ENCODE measurements at places on chromosomes 11 and 22.

DNA sequence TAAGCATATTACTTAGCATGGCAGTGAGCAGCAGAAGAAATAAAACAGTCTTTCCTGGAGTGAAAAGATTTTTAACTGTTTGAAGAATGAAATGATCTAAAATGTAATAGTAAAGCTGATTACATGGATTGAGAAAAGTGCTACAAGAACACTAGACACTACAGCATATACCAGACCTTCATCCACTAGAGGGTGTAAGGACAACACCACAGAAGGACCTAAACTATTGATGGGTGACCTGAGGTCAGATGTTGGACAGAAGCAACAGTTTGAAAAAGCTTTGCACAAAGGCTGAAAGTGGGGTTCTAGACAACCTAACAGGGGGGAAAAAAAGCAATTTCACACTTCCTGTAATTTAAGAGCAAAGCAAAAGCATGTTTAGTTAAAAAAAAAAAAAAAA, 97.7 kb downstream of the RBFOX2 start:
- no peak for DNase-seq

- DNase-seq, result no peak
Observed at GRCh38 chr11:78145511-78146025, 6.1 kb upstream of the ALG8 start.

- DNase-seq, result no peak
Observed at GRCh38 chr11:80849253-80849652, 1408.4 kb upstream of the TENM4 start.

GRCh38 chr11:123083623-123084029, 21.7 kb upstream of the HSPA8 start:
- DNase-seq, result peak; percentile 47

GRCh38 chr22:22720201-22720723, 75.8 kb downstream of the GGTLC2 start:
- DNase-seq, result peak; percentile 62

DNA sequence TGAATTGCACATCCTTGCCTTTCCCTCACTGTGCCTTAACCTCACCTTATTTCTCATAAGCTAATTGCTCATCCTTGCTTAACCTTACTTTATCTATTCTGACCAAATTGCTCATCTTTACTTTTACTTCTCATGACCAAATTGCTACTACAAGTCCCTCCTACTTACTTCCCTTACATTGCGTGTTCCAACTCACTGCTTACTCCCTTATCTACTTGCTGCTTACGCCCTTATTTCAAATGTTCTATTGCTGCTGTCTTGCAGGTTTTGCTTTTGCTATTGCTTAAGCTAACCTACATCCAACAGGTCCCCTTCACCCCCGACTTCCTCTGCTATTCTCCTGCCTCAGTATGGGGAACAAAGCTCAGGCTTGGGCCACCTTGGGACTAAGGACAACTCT, 8.0 kb downstream of the OR8B2 start:
- no peak for DNase-seq

DNA sequence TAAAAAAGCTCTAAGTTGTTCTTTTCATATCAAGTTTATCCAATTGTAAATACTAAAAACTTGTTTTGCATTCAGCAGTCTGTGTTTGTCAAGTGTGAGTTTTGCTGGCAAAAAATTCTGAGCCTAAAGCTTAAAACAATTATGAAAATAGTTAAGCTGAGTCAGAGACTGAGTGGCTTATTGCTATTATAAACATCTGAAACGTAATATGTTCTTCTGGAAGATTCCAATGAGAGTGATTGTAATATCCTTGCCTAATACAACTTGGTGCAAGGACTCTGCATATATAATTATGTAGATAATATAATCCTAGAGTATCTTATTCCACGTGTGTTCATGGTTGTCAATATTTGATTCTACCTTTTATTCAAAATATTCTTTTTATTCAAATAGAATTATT, 14.1 kb upstream of the NUP50 start:
- DNase-seq, result no peak

DNA sequence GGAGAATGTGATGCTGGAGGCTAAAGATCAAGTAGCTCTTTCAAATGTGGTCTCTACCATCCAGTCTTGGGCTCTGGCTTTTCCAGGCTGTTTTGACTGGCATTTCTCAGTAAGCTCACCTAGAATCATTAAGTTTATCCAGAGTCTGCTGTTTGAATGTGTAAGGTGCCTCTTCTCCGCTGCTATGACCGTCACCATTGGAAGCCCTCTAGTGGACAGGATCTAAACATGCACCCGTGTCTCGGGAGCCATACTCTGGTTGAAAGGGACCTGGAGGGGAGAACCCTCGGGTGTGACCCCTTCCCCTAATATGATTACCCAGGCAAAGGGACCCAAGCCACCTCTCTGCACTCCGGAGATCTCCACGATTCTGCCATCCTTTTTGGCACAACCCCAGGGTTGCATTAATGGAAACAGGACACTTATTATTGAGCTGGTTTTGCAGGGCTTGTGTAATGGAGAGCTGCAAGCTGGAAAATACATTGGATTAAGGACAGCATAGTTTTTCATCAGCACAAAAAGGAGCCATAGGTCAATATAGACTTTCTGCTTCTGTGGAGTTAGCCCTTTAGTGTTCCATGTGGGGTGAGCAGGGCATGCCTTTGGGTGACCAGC, 191.0 kb upstream of the LARGE1 start:
- no peak for DNase-seq

DNA sequence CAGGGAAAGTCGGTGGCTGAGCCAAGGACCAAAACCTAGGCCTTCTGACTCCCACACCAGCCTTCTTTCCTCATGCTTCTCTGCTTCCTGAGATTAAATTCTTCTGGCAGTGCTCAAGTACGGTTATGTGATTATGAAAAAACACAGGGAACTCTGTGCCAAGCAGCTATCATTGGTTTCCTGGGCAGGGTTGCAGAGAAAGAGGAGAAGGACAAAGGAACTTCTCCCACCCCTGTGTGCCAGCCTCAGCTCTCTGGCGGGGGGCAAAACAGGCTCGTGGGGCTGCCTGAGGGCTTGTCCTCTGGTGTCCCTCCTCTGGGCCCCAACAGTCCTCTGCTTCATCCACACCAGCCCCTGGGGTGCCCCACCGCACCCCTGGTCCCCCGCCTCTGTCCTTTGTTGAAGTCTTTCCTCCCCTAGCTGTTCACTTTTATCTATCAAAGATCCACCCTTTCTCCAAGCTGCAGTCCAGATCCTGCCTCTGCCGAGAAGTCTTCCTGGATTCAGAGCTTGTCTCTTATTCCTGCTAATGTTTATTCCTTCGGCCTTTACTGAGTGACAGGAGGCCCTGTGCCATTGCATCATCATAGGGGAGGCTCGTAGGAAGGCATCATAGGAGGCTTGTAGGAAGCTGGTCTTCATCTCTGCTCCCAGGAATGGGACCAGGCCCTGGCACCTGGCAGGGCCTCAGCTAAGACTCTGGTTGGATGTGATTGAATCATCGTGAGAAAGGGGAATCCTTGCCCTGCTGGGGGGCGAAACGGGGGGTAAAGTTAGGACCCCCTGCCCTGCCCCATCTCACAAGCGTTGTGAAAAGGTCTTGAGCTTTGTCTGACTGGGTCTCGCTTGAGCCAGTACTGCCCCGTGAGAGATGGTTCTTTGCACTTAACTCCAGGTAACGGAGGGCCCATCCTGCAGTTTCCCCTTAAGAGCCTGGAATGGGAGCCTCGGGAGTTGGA, 11.5 kb upstream of the FTH1 start:
- no peak for DNase-seq

DNA sequence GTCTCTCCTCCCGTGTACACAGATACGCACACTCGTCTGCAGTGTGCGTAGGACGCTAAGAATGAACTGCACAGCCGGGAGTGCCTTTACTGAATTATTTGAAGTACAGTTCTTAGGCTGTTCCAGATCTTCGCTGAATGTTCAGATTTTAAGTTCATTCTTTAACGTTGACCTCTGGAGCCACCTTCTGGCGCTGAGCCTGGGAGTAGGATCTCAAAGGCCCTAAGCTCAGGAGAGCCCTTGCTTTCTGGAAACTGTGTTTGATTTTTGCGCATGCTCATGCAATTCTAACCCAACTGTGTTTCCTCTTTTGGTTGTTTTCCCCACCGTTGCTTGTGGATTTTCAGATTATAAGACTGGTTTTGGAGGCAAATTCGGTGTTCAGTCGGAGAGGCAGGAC, 22.8 kb downstream of the CTTN start:
- no peak for DNase-seq

- DNase-seq, result no peak
Observed at GRCh38 chr11:124732230-124732629, 7.5 kb upstream of the NRGN start.

- DNase-seq, result no peak
Observed at GRCh38 chr11:113496026-113496651, 20.9 kb upstream of the DRD2 start.

GRCh38 chr11:34840736-34841386, 75.3 kb downstream of the APIP start:
- no peak for DNase-seq

DNA sequence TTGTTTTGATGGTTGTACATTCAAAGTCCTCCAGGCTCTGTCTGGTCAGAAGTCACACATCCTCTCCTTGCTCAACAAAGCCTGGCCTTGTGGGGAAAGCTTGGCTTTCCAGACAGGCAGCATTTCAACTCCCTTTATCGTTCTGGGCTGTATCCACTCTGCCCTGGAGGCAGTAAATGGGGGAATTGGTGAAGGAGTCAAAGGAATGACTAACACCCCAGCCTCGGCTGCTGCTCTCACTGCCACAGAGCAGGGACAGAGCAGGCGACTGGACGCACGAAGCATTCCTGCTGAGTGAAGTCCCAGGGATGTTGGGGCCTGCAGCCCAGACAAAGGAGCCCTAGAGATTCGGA, 52.8 kb downstream of the WNT11 start:
- no peak for DNase-seq

- no peak for DNase-seq
Observed at GRCh38 chr11:112150517-112150916, 13.4 kb downstream of the IL18 start.

DNA sequence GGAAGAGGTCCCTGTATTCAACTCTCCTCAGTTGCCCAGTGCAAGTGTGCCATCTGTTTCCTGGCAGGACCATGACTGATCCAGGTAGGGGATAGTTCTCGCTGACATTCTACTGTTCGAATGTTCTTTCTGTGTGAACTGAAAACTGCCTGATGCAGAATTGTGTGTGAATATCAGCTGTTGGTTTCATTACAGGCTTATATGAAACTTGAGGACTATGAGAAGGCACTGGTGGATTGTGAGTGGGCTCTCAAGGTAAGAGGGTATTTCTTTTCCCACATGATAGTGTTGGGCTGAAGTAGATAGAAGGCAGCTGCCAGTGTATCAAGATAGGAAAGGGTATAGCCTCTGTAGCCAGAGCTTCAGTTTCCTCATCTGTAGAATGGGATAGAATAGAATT, 15.3 kb downstream of the TTC12 start:
- no peak for DNase-seq

- DNase-seq, result no peak
Observed at GRCh38 chr11:64516226-64516625, 74.8 kb upstream of the SLC22A12 start.

GRCh38 chr11:130049328-130049771, 20.3 kb upstream of the APLP2 start:
- DNase-seq, result no peak

DNA sequence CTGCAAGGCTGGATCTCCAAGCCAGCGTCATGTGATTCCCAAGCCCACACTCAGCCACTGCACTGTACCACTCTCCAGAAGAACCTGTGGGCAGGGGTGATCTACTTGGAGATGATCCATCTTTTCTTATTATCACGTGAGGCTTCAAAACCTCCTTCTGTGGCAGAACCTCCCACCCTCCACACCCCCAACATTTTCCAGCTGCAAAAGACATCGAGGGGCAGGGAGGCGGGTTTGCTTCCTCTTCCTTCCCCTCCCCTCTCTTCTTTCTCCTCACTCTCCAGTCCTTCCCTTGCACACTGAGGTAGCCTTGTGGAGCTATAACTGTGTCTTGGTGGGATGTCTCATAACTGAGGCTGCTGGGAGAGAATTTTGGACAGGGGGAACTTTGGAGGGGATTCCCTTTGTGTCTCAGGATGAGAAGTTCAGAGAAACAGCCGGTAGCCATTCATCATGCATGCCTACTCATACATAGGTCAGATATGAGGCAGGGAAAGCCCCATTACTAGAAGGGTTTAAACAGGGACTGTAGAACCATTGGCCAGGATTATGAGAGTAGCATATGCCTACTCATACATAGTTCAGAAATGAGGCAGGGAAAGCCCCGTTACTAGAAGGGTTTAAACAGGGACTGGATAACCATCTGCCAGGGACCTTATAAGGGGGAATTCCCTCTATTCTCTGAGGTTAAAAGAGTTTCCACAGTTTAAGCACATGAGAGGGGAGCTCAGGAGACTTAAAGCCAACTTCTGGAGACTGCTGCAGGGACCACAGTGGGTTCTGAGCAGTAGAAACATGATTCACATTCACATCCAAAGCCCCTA, 420.7 kb upstream of the CADM1 start:
- DNase-seq, result no peak

DNA sequence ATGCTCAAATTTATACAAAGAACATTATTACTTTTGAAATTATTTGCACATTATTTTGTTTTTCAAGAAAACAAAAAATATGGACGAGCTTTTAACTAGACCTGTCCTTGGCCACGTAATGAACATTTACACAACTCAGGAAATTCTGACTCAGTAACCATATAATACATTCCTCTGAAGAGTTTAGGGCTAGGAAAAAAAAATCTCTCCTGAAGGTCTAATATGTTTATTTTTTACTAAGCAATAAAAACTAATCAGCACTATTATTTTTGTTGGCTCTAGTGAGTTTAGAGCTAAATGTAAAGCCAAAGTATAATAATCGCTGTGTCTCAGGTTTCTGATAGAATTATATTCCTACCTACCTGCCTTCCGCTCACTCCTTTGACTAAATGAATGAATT, 187.5 kb downstream of the SWAP70 start:
- DNase-seq, result no peak

GRCh38 chr11:76007166-76007565, 192.2 kb downstream of the UVRAG start:
- DNase-seq, result no peak

- DNase-seq, result no peak
Observed at GRCh38 chr22:44211946-44212930, 31.5 kb downstream of the PARVG start.

DNA sequence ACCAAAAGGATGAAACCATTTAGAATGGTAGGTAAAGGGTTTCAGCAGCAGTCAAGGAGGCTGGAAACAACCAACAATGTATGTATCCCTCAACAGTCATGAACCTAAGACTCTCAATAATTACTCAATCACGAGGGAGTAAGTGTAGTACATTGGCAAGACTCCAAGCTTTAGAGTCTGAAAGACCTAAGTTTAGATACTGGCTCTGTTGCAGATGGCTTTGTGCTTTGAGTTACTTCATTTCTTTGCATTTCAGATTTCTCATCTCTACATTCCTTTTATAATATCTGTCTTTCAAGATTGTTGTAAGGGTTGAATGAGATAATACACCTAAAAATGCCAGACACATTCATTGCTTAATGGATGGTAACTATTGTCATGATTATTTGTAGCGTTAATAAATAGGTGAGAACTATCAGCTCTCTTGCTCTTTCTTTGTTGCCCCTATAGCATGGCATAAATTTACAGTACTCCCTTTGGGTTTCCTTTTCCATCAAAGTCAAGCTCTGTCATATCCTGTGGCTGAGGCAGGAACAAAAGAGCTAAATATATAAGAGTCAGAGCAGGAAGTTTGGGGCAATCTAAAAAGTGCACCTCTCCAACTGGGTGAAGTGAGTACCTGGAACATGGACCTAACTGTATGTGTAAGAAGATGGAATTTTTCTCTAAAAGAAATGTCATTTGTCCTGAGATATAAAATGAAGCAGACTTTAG, 228.2 kb upstream of the ZC3H12C start:
- DNase-seq, result no peak
